NCI-H526 (cell line): ENCODE measurements at places on chromosomes 7 and 10.

DNA sequence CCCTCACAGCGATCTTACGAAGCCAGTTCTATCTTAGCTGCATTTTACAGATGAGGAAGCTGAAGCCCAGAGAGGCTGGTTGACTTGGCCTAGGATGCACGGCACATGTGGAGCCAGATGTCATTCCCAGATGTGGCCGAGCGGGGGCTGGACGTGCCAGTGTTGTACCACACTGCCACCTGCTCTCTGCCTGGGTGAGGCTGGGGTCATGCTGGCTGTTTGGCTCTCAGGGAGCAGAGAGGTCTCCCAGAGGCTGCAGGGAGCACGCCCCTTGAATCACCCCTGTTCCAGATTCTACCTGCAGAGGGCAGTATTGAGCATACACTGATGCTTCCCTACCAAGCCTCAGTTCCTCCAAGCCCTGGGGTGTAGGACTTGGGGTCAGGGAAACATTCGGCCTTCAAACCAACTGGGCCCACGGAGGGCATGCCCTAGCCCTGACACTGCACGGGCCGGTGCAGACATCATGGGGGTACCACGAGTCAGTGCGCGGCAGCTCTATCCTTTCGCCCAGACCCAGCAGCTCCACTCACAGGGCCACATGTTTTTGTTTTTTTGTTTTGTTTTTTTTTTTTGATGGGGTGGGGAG is 3.8 kb upstream of the GTF2IRD1 start:
- peak; percentile 72 for DNase-seq

DNA sequence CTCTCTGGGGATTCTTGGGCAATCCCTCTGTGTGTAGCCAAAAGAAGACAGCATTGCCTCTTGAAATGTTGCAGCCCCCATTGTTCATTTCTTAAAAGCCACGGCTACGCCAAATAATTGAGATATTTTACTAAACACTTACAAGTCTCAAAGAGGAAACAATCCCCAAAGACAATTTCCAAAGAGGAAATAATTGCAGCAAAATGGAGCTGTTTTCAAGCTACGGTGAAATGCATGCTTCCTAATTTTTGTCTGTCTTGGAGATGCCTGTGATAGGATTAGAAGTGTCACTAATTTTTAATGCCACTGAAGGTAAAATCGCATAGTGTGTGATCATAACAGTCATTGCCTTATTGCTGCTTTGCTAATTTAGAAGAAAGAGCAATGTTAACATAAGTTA is 72.9 kb upstream of the NAMPT start:
- no peak for DNase-seq

DNA sequence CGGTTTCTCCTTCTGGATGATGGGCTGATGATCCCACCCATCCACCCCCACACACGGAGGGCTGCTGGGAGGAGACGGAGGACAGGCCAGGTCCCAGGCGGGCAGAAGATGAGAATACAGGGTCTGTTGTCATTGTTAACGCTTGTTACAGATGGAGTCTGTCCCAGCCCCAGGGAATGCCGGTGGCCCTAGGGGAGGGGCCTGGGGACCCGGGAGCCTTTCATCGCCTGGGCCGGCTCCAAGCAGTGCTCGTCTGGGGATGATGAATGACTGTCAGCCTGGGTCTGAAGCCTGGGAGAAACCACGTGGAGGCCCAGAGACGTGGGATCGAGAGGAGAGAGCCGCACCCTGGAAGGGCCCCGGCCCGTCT is 69.2 kb downstream of the UNCX start:
- DNase-seq, result no peak

DNA sequence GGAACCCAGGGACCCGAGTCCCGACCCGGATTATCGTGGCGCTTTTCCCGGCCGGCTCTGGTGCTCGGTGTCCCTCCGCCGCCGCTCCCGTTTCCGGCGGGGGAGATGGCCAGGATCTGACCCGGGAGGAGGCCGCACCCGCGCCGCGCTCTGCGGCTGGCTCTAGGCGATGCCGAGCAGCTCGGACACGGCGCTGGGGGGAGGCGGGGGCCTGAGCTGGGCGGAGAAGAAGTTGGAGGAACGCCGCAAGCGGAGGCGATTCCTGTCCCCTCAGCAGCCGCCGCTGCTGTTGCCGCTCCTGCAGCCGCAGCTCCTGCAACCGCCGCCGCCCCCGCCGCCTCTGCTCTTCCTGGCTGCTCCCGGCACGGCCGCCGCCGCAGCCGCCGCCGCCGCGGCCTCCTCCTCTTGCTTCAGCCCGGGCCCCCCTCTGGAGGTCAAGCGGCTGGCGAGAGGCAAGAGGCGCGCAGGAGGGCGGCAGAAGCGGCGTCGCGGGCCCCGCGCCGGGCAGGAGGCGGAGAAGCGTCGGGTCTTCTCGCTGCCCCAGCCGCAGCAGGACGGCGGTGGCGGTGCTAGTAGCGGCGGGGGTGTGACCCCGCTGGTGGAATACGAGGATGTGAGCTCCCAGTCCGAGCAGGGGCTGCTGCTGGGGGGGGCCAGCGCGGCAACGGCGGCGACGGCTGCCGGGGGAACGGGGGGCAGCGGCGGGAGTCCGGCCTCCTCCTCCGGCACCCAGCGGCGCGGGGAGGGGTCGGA is 593 bp downstream of the CDK13 start:
- no peak for DNase-seq
